ENCODE measurements at places on chromosomes 13 and 19.

DNA sequence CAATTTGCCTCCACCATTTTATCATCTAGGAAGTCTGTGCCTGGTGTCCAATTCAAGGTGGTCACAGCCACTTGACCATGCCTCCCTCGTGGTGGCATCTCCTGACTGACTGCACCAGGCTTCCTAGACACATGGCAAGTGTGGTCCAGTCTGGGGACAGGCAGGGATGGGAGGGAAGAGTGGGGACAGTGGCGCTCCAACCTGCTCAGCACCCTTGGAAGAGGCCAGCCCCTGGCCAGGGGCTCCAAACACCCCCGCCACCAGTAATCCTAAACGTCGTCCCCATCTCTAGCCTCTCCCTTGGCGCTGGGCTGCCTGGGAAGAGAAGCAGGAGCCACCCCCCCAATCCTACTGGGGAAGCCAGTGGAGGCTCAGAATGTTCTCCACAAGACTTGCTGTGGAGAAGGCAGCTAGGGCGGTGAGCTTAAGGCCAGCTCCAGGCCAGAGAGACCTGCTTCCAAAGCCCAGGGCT, 2.7 kb downstream of the RPL36 start:
- DNase-seq = no peak

DNA sequence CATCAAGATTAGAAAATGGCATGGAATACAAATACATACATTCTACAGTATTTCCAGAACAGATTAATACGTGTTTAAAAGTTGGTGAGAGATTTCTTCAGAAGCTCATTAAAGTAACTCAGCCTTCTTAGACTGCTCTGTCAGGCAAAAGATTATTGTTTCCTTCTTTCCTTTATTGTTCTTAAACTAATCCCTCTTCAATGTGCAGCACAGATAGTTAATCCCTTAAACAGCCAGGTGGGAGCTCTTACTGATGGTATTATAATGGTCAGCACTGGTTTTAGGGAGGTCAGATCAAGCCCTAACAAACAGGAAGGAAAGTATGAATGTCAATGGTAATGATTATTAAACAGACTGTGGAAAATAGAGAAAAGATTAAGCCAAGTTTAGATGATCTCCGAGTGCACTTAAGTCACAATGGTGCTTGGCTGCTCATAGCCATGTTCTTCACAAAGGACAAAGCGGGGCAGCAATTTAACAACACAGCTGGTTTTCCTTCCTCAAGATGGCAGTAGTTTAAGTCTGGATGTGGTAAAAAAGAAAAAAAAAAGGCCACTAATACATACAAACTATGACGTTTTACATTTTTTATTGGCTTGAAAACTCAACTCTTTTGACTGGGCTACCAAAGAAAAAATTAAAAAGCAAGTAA, 992.6 kb downstream of the PCDH9 start:
- no peak for DNase-seq

GRCh38 chr19:45524575-45525129, 17.4 kb downstream of the VASP start:
- no peak for DNase-seq

- peak; percentile 56 for DNase-seq
Observed at GRCh38 chr13:99432609-99433542, 68.4 kb upstream of the TM9SF2 start.

DNA sequence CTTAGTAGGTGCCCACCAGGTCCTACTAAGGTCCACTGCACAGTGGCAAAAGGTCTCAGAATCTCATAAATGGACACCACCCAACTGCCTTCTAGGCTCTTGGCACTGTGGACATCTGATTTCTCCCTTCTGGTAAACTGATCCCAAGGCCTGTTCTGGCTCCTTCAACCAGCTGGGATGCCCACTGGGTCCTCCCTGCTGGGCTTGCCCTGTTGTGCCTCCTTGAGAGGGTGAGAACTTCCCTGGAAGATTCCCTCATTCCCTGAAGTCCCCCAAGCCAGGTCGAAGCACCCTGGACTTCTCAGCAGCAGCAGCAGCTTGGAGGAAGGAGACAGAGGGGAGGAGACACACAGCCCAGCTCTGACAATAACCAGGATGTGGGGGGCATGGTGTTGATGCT, 6.6 kb upstream of the ZNF492 start:
- DNase-seq = no peak

- no peak for DNase-seq
Observed at GRCh38 chr19:4577020-4577782, 17.7 kb upstream of the SEMA6B start.

- no peak for DNase-seq
Observed at GRCh38 chr13:50449465-50449864, 394.0 kb downstream of the DLEU7 start.

GRCh38 chr19:23771316-23771715, 12.6 kb upstream of the ZNF681 start:
- no peak for DNase-seq

- peak; percentile 15 for DNase-seq
Observed at GRCh38 chr19:5949792-5950305, 28.1 kb downstream of the RANBP3 start.

DNA sequence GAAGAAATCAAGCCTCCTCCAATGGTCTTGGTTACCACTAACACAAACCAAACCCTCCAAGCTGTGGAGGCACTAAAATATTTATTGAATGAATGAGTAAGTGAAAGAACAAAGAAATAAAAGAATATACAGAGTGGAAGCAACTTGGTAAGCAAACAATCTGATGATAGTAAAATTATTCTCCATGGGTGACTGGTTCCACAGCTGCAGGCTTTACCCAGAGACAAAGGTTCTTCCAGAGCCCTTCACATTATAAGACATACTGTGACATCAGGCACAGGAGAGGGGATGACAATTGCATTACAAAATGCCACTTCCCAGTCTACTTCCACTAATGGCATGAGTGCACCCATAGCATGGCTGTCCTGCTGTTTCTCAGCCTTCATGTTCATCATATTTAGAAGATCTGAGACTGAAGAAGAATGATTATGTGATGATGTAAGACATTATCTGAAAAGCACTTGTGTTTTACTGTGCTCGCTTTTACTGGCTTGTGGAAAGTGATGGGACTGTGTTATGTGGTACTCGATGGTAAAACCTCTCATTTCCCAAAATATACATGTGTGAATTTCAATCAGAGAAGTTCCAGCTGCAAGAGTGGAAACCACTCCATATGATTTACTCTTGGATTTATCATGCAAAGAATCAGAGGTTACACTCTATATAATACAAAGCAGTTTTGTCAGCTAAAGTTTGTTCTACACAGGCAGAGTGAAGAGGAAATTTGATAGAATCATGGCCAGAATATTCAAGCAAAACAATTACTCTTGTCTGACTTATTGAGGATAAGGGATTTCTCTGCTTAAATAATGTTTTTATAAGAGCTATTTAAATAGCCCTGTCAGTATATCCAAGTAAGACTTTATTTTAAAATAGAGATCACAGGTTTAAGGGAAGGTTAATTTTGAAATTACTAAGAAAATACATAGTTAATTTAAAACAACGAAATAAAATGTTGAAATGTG, 220.2 kb upstream of the NBEA start:
- no peak for DNase-seq

DNA sequence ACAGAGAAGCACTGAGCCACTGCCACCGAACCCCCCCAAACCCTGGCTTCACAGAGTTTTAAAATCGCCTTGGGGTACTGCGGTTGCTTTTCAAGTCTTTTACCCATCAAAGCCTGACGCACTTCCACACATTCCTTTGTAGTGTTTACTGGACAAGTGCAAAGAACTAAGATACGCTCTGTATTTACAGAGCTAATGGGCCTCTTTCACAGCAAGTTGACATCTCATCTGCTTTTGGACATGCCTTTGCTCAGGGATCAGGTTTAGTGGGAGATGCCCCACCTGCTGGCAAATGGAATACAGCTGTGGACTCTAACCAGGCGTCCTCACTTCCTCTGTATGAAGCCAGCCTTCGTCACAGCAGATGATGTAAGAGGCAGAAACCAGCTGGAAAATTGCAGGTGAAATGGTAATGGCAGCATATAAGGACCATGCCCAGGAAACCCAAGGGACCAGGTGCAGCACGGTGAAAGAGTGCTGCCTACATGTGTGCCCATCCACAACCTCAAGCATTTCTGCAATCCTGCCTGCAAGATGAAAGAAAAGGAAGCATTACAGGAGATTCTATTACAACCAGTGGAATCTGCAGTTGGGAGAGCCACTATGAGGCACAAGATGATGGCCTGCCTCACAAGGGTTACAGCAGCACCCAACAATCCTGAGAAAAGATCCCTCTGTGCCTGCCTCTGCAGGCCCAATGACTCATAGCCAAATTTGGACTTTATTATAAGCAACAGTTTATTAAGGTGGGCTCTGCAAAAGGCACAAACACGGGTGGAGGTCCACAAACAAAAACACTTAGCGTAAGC, 34.7 kb downstream of the BRD4 start:
- no peak for DNase-seq

DNA sequence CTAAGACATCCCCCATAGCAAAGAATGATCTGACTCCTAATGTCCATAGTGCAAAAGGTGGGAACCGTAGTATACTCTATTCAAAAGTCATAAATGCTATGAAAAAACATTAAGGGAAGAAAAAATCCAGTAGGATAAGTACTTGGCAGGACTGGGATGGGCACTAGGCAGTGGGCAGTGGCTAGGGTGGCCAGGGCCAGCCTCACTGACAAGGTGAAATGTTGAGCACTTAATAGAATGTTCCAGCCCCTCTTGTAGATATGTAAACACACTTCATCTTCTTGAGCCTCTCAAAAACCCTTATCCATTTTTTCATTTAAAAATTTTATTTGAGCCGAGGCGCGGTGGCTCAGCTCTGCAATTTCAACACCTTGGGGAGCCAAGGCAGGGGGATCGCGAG, 1.5 kb upstream of the CLEC4G start:
- DNase-seq = no peak

DNA sequence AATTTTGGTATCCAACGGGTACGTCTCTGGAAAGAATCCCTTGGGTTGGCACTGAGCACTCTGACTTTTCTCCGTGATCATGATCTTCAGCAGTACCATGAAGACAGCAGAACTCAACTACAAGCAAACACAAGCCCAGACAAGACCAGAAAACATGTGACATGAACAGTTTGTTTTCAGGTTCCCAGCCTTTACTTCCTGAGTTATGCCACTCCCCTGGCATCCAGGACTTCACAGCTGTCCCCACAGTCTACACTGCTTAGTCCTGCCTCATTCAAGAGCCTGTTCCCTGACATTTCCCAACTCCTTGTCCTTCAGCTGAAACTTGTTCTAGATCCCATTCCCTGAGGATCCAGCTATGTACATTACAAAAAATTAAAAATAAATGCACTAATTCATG, 4.9 kb upstream of the N4BP2L1 start:
- no peak for DNase-seq

- DNase-seq = peak; percentile 80
Observed at GRCh38 chr19:20923077-20923871, at the start of gene ZNF85. ZNF85 (plus strand) TSS chr19:20923251; CDS start chr19:20923401, 150 bp downstream.

- no peak for DNase-seq
Observed at GRCh38 chr19:29658221-29658991, 6.9 kb upstream of the PLEKHF1 start.

DNA sequence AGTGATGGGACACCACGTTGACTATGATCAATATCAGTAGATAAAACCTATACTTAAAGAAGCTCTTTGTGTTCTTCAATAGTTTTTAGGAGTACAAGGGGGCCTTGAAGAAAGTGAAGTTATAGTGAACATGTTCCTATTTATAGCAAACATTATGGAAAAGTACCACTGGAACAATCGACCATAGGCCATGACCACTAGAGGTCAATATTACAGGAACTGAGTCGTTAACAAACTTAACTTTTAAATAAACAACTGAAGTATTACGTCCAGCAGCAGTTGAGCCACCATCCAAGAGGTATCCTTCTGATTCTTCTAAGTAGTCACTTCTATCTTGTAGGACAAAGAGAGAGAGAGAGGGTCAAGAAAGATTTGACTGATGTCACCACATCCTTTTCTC, 391.0 kb upstream of the SLITRK5 start:
- no peak for DNase-seq

DNA sequence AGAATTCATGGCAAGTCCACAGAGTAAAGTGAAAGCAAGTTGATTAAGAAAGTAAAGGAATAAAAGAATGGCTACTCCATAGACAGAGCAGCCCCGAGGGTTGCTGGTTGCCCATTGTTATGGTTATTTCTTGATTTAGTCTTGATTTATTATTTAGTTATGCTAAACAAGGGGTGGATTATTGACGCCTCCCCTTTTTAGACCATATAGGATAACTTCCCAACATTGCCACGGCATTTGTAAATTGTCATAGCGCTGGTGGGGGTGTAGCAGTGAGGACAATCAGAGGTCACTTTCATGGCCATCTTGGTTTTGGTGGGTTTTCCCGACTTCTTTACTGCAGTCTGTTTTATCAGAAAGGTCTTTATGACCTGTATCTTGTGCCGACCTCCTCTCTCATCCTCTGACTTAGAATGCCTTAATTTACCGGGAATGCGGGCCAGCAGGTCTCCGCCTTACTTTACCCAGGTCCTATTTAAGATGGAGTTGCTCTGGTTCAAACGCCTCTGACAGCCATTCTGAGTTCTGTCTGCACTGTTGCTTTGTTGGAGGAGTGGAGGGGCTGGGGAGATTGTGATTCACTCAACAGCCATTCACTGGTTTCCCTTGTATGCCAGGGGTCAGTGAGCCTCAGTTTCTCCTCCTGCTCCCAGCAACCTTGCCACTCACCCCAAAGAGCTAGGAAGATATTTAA, 27.6 kb downstream of the HPN start:
- no peak for DNase-seq

- no peak for DNase-seq
Observed at GRCh38 chr19:4896372-4896771, 6.3 kb downstream of the ARRDC5 start.

- DNase-seq = peak; percentile 34
Observed at GRCh38 chr13:23466144-23467002, 32.9 kb upstream of the SACS start.

DNA sequence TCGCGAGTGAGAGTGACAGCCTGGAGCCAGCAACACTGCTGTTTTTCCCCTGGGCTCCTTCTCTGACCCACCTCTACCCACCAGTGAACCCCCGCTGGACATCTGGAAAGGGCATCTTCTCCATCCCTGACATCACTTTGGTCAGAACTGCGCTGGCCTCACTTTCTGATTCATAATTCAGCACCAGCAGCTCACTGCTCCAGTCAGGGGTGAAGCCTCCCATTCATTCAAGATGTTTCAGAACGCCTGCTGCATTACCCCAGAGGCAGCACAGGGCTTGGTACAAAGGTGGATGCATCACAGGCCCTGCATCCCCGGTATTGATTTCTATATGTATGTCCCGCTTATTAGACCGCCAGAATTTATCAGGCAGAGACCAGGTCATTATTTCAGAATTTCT, 182.8 kb upstream of the TSHZ3 start:
- DNase-seq = no peak

All from activated CD4-positive, CD25-positive, alpha-beta regulatory T cell treated with anti-CD3 and anti-CD28 coated beads, Interleukin-2, amount 50 U/mL, for 16 hours (primary cell).